ENCODE measurements at places on chromosomes 1 and 21.
A peak's percentile ranks its signal among the peaks of the same experiment; 100 is the strongest.

GRCh38 chr1:8096105-8097011 lies 70.2 kb upstream of the ERRFI1 start:
- no peak for DNase-seq

DNA sequence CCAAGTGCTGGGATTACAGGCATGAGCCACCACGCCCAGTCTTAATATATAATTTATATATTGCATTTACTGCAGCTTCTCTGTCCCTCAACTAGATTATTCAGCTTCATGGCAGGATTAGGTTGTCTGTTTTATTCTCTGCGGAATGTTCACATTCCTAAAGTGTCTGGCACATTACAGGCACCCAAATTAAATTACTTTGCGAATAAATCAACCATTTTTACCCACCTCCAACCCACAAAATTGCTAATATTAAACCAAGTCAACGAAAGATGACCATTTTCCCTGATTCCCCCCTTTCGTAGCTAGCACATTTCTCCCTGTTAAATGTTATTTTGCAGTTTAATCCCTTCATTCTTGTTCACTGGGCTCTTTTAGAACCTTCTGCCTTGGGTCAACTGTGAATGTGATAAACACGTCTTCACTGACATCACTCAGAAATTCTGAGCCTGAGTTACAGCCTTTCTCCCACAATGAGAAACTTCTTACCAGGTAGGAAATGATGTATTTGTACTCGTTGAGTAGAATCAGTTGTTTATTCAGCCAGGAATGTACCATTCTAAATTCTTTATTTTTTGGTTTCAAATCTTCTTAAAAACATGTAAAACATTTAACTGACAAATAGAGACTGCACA lies 35.9 kb downstream of the THAP3 start:
- no peak for DNase-seq

- peak; percentile 45 for DNase-seq
These were observed 706 bp downstream of the C21orf91 start for GRCh38 chr21:17818186-17819113.

- no peak for DNase-seq
These were observed 30.5 kb upstream of the ACOT11 start for GRCh38 chr1:54517496-54517895.

- no peak for DNase-seq
These were observed 792.8 kb downstream of the USP25 start for GRCh38 chr21:16522548-16522947.

- peak; percentile 19 for DNase-seq
These were observed 15.5 kb downstream of the TMEM59 start for GRCh38 chr1:54037476-54037875.

GRCh38 chr1:9874959-9875635 lies 35.0 kb downstream of the CTNNBIP1 start:
- peak; percentile 85 for DNase-seq
